ENCODE measurements at places on chromosomes 1 and 21. TPM values are rescaled to one million over a fixed set of nuclear protein-coding genes. Genes with fewer than 3 reads are reported as not detected.

UTS2 gene
- 15.9 TPM for polyA plus RNA-seq

KRTAP12-2 gene
- polyA plus RNA-seq: not detected

AKR7A3 gene
- polyA plus RNA-seq: not detected

SKI gene
- polyA plus RNA-seq: 0.87 TPM

GLIS1 gene
- polyA plus RNA-seq: not detected

MAP3K7CL gene
- polyA plus RNA-seq: 12.5 TPM

C1QTNF12 gene
- not detected for polyA plus RNA-seq

RGSL1 gene
- polyA plus RNA-seq: not detected

RBM15 gene
- polyA plus RNA-seq: 14.4 TPM

C1orf56 gene
- 7.0 TPM for polyA plus RNA-seq

C1QC gene
- polyA plus RNA-seq: not detected

CENPF gene
- polyA plus RNA-seq: 3.4 TPM

MX1 gene
- polyA plus RNA-seq: 27.5 TPM

CTSS gene
- 235 TPM for polyA plus RNA-seq

RNF223 gene
- polyA plus RNA-seq: not detected

HPDL gene
- polyA plus RNA-seq: 2.2 TPM

GJB5 gene
- polyA plus RNA-seq: not detected

APOBEC4 gene
- polyA plus RNA-seq: not detected

OLIG2 gene
- not detected for polyA plus RNA-seq

TNFRSF9 gene
- polyA plus RNA-seq: 6.5 TPM

ZFP69B gene
- polyA plus RNA-seq: 0.92 TPM

OR2M3 gene
- not detected for polyA plus RNA-seq

TBX19 gene
- polyA plus RNA-seq: 3.4 TPM

CPTP gene
- 23.7 TPM for polyA plus RNA-seq

RPTN gene
- polyA plus RNA-seq: not detected

TFB2M gene
- 17.9 TPM for polyA plus RNA-seq

TRAF3IP3 gene
- 232 TPM for polyA plus RNA-seq

CCDC17 gene
- polyA plus RNA-seq: not detected

FAM72B gene
- polyA plus RNA-seq: 0.84 TPM

All from immature natural killer cell (primary cell).